ENCODE measurements at places on chromosomes 7 and 10. TPM values are rescaled to one million over a fixed set of nuclear protein-coding genes. Genes with fewer than 3 reads are reported as not detected.

The FEZF1 gene
- not detected for polyA plus RNA-seq

The IFIT1B gene
- not detected for polyA plus RNA-seq

The PCLO gene
- 0.05 TPM for polyA plus RNA-seq

The DNAH11 gene
- polyA plus RNA-seq, result not detected

The HMX2 gene
- polyA plus RNA-seq, result not detected

The ENO4 gene
- polyA plus RNA-seq, result 0.06 TPM

GRCh38 chr7:44618045-44618444 is 11.6 kb downstream of the OGDH start:
- no peak for DNase-seq

- peak; percentile 6 for DNase-seq
Observed at GRCh38 chr10:2839081-2839725, 228.1 kb upstream of the PFKP start.

DNA sequence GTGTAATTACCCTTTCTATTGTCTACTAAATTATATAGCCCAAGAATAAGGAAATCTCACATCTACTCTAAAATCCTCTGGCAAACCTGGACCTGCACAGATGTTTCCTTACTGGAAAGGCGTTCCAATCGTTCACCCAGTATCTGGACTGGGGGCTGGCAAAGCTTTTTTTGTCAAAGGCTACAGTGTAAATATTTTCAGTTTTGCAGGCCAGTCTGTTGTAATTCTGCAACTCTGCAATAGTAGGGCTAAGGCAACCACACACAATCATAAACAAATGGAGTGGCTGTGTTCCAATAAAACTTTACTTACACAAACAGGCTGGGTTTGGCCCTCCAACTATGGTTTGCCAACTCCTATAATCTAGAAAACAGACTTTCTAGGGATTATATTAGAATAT is 56.2 kb downstream of the GLI3 start:
- DNase-seq, result peak; percentile 50

DNA sequence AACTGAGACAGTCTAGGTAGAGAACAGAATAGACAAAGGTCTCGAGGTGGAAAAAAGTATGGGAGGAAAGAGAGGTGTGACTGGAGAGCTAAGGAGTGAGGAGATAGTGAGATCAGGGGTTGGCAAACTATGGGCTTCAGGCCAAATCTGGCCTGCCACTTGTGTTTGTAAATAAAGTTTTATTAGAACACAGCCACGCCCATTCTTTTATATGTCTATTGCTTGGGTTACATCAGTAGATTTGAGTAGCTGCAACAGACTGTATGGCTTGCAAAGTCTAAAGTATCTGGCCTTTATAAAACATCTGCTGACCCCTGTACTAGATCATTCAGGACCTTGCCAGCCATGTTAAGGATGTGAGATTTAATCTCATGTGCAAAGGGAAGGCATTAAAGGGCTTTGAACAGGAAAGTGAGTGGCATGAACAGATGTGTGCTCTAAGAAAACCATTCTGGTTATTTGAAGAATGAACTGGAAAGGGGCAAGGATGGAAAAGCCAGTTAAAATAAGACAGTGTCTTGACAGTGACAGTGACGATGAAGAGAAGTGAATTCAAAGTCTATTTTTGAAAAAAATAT is 240.3 kb downstream of the RNLS start:
- no peak for DNase-seq

GRCh38 chr7:120949998-120950538 is 509 bp upstream of the ING3 start:
- DNase-seq, result no peak

DNA sequence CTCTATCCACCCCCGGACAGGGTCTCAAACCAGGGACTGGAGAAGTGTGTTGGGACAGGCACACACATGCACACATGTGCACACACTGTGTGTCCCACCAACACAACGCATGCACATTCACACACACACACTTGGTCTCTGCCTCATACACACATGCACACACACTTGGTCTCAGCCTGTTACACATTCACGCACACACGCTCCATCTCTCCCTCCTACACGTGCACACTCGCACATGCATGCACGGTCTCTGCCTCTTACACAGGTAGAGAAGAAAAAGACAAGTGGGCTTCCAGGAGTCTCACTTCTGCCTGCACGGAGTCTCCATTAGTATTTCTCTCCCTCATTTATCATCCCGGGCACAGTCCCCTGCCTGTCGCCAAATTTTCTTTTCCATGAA is 171.2 kb downstream of the EBF3 start:
- DNase-seq, result no peak

DNA sequence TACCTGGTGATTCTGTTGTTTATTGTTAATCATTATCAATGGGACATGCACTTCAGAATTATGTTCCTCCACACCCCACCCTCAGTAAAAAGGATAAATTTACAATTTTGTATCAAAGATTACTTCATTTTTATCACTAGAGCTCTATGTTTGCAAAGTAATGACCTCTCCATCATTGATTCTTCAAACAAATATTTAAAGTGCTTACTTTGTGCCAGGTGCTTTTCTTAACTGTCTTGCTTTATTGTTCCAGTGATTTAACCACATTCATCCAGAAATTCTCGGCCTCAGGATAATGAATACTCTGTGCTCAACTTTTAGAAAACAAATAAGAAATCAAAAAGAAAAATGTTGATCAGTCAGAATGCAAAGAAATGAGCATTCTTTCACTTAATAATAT is 144.9 kb upstream of the FOXP2 start:
- DNase-seq, result no peak

- peak; percentile 72 for DNase-seq
Observed at GRCh38 chr7:18927134-18927533, 190.3 kb downstream of the TWIST1 start.

Measured in IMR-90 (cell line).